ENCODE measurements at places on chromosomes 16 and 17.

GRCh38 chr17:12789481-12790248 lies at the start of gene ARHGAP44:
Gene ARHGAP44 (plus strand): TSS chr17:12789498. CDS start chr17:12789839, 341 bp downstream.
- DNase-seq: no peak

DNA sequence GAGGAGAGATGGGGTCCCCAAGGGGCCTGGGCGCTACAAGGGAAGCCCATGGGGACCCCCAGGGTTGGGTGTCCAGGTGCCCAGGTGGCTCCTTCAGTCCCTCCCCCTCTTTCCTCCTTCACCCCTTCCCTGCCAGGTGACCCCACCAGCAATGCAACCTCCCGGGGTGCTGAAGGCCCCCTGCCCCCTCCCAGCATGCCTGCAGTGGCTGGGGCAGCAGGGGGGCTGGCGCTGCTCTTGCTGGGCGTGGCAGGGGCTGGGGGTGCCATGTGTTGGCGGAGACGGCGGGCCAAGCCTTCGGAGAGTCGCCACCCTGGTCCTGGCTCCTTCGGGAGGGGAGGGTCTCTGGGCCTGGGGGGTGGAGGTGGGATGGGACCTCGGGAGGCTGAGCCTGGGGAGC lies 4.0 kb downstream of the EFNB3 start:
- DNase-seq: no peak

- no peak for DNase-seq
These were observed 34.0 kb upstream of the NAGLU start for GRCh38 chr17:42502091-42502490.

DNA sequence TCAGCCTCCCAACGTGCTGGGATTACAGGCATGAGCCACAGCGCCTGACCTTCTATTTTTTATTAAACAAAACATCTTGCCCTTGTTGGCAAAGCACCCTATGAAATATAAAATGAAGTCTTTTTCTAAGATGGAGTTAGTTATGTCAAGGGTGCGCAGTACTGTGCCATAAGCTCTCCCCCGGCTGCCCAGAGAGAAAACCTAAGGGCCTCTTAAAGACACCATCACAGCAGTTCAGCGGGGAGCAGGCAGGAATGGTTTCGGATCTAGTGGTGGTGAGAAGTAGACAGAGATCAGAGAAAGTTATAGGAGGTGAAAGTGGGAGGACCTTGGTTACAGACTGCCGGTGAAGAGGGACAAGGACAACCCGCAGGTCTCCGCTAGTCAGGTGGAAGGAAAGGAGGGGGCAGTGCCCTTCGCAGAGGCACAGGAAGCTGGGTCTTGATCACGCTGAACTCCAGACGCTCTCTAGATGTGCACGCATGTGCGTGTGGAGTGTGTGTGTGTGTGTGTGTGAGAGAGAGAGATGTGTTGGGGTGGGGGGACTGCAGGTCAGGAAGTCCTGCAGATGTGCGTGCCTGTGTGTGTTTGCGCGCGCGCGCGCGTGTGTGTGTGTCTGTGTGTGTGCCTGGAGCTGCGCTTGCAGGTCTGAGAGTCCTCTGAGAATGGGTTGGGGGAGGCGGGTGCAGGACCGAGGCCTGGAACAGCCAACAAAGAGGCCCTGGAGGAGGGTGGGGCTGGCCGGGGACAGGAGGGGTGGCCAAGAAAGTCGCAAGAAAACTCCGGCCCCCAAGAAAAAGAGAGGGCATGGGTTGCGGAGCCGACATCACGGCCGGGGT lies 748 bp upstream of the CMTM3 start:
- DNase-seq: peak; percentile 65

- no peak for DNase-seq
These were observed 53.0 kb upstream of the METRNL start for GRCh38 chr17:83026311-83026811.

DNA sequence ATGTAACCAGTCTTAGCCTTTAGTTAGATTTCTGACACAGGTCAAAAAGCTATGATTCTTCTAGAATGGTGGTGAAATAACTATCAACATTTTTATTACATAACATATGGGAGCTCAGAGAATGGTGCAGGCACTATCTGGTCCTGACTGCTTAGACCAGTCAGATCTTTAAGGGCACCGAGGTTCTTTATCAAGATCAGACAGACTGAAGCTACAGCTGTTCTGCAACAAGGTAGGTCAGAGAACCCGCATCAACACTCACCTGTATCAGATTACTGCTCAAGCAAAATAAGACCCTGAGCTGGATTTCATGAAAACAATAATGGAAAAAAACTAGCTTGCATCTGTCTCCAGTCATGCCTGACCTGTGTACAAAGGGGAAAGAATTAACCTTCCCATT lies 160.4 kb downstream of the KCNJ2 start:
- no peak for DNase-seq

DNA sequence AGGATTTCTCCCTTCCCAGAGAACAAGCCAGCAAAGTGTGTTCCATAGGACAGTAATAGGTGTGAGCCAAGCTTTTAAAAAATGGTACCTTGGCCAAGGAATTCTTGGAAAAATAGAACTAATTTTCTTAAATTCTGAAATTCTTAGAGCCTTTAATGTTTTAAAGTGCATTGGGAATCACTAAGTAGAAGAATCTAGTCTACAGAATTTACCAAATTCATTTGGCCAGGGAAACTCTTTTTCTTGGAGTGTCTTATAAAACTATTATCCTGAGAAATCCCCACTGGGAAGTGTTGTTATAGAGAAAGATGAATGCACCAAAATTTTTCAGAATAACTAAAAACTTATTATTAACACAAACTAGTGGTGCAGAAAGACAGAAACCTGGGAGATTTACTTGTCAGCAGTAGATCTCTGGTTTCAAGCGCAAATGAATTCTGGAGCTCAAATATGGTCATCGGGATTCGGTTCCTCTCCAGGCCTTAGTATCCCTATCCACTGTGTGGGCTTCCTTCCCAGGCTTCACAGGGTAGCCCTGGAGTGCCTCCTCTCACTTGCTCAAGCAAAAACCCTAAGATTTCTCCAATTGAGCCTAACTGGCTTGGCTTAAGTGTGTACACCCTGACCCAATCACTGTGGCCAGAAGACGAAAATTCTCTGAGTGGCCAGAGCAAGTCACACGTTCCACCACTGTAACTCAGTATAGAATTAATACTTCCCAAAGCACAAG lies 217.8 kb downstream of the CHD9NB start:
- DNase-seq: no peak
